ENCODE measurements at places on chromosomes 7 and 10.

- no peak for DNase-seq
These were observed 45.9 kb downstream of the TSPAN15 start for GRCh38 chr10:69497231-69497561.

DNA sequence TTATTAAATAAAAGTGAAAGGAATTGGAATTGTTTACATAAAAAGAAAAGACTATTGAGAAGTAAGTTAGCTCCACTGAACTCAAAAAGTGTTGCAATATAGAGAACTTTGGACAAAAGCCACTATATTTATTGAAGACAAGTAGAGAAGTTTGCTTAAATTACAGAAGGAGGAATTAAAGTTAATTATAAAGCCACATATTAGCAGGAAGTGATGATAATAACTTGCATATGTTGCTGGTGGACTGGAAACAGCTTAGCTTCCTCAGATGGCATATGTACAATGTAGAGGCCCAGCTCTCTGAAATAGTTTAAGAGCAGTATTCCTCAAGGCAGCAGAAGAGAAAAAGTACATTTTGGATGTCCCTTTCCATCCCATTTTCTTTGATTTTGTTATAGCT, 400.7 kb downstream of the GATA3 start:
- no peak for DNase-seq

- peak; percentile 85 for DNase-seq
These were observed 138.7 kb downstream of the GNAI1 start for GRCh38 chr7:80273327-80273726.

GRCh38 chr7:122914812-122915211, 28.6 kb upstream of the CADPS2 start:
- no peak for DNase-seq

DNA sequence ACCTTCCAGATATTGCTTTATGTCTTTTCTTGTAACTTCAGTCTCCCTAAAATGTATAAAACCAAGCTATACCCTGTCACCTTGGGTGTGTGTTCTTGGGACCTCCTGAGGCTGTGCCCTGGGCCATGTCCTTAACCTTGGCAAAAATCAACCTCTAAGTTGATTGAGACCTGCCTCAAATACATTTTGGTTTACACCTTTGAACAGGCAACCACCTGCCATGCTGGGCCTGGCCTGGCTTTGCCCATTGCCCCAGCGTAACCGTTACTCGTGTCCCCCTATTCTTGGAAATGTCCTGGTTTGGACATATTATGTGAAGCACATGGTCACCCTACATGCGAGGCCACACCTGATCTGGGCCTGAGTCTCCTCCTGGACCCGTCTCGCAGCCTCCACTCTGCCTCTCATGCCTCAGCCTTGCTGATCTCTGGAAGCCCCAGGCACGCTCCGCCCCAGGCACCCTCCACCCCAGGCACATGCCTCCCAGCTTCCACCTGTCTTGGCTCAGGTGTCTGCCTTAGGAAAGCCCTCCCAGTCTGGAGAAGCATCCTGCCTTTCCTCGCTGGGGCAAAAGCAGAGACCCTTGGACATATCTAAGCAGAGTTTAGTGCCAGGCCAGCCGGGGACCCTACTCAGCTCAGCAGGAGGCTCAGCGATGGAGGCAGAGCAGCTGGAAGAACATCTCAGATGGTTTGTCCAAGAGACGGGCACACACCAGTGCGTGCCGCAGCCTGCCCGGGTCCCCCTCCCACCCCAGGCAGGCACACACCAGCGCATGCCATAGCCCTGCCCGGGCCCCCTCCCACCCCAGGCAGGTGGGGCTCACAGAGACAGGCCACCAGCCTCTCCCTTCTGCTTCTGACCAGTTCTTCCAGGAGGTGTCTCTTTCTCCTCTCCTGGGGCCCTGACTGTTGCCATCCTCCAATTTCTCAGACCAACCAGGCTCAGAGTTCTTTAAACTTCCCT, 4.0 kb upstream of the VIPR2 start:
- no peak for DNase-seq

GRCh38 chr10:31962826-31963588, 34.4 kb upstream of the ARHGAP12 start:
- no peak for DNase-seq

- no peak for DNase-seq
These were observed 149.5 kb upstream of the LRRN3 start for GRCh38 chr7:110941385-110941784.

- DNase-seq, result no peak
These were observed 17.6 kb upstream of the DDIT4 start for GRCh38 chr10:72255977-72256729.

- DNase-seq, result no peak
These were observed 90.4 kb downstream of the SPAG6 start for GRCh38 chr10:22435650-22436049.

- DNase-seq, result no peak
These were observed at the start of gene IRF5 for GRCh38 chr7:128937647-128938543. Gene IRF5 (plus strand): TSS chr7:128937927. CDS start chr7:128942082, 4,155 bp downstream.

GRCh38 chr7:3283130-3283704, 17.8 kb upstream of the SDK1 start:
- DNase-seq, result no peak

GRCh38 chr10:125054669-125055268, 105.6 kb downstream of the CTBP2 start:
- no peak for DNase-seq

GRCh38 chr7:44133295-44133694, 7.8 kb downstream of the MYL7 start:
- no peak for DNase-seq

DNA sequence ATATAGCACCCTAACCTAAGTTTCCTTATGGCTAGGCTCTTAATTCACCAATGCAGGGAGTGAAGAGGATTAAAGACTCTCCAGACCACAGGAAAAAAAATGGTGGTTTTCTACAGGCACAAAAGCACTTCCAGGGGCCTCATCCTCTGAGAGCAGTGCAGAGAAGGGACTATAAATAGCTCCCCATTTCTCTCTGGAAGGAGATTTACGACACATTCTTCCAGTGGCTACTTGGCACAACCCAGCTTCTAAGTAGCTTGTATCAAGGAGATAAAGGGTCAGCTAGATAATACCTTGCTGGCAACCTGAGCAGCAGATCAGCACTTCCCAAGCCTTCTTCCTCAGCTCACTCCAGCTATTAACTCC, 73.5 kb downstream of the CRPPA start:
- peak; percentile 12 for DNase-seq

DNA sequence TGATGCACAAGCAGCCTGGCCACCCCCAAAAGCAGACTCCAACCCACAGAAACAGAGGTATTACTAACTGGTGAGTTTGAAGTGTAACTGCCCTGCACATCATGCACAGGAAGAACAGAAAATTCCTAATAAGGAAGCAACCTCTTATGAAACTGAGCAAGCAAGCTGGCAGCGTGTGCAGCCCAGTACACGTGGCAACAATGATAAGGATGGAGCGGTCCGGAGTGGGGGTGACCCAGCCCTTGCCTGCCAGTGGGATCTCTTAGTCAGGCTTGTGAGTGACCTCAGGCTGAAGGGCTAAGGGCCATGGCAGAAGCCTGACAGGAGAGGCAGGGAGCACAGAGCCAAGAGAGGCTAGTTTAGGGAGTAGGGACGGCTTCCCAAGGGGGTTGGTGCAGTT, 22.1 kb upstream of the AOAH start:
- DNase-seq, result no peak

DNA sequence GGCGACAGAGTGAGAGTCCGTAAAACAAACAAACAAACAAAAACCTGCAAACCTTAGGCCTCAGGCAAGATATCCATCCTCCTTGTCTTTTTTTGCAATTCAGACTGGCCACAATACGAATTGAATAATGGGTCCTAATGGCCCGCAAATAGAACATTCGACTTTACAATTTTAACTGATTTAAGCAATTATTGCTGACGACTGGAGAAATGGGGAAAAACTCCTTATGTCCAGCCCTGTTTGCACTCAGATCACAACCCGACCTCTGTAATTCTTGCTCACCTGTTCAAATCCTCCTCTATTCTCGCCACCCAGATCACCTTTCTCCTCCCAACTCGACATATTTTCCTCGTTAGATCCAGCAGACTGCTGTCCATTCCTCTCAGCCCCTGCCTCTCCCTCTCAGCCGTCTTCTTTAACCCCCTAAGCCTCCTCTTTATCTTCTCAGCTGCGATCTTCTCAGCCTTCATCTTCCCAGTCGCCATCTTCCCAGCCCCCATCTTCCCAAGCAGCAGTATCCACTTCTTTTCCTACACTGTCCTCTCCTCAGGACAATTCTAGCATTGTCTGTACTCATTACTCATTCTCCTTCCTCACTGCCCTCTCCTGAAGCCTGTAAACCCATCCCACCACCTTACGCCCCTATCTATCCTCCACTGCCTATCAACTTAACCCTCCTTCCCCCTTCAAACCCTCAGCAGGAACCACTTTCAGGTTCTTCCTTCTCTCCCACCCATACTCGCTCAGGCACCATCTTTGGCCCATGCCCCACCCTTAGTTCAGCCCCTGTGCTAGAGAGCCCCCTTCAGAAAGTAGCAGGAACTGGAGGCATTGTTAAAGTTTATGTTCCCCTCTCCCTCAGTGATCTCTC, 61.8 kb downstream of the LRRC17 start:
- no peak for DNase-seq

GRCh38 chr7:143452495-143452894, 9.2 kb downstream of the TAS2R60 start:
- no peak for DNase-seq

DNA sequence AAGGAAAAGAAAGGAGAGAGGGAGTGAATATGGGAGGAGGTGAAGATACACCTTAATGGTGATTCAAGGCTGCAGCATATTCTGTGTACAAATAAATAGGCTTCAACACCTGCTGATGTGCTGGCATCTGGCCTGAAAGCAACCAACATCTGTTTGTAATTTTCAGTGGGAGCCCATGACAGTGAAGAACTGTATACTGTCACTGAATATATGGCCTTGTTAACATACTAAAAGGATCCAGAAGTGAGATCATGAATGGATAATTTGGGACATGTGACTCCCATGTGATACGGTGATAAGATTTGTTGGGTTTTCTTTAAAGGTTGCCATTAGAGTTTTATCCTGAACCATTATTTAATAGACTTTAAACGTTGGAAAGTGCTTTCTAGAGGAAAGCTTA, 459.3 kb downstream of the CNTNAP2 start:
- DNase-seq, result no peak

DNA sequence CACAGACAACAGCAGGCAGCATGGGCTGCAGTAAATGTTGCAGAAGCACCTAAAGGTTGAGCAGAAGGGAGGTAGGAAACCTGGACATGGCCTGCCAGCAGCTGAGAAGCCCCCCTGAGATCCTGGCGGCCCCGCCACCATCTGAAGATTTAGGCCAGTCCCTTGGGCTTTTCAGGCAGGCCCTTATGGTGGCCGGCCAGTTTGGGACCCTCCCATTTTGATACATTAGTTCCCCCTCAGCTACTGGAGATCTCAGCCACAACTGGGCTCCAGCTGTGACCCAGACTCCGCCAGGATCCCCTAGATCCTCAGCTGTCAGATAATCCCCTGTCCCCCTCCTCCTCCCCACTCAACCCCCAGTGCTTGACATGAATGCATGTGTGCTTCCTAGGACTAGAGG, 34.4 kb downstream of the ZNF783 start:
- no peak for DNase-seq

- DNase-seq, result no peak
These were observed 1.3 kb downstream of the ZNF503 start for GRCh38 chr10:75400163-75400770.

- no peak for DNase-seq
These were observed 12.0 kb upstream of the VIPR2 start for GRCh38 chr7:159156436-159157245.

DNA sequence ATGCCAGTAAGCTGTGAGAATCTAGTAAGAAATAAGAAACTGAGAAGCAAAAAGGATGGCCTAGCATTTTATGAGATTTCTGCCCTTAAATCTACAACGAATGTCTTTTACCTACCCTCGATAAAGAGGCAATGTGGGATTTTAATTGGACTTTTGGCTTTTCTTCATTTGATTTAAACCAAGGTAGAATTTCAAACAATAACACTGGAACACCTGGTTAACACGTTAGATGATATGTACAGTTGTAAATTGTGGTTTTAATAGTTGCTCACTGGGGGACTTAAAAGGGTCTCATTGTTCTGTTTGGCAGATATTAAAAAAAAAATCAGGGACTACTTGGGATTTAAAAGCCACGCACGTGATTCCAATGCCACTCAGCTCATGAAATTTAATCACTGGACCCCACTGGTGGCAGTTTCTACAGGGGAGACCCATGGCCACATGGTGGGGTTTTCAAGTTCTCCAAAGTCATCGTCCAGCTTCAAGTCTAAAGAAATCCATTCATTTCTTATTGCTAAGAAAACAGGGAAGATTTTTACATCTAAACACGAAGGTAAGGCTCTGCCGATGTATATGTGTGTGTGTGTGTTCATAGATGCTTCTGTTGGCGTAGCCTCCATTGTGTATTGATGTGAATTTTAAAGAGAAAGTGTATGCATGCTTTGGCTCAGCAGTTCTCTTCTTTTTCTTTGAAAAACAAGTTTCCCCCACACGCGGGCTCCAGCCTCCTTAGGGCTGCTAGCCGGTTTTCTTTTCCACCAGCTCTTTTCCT, 588.6 kb upstream of the MKI67 start:
- no peak for DNase-seq

DNA sequence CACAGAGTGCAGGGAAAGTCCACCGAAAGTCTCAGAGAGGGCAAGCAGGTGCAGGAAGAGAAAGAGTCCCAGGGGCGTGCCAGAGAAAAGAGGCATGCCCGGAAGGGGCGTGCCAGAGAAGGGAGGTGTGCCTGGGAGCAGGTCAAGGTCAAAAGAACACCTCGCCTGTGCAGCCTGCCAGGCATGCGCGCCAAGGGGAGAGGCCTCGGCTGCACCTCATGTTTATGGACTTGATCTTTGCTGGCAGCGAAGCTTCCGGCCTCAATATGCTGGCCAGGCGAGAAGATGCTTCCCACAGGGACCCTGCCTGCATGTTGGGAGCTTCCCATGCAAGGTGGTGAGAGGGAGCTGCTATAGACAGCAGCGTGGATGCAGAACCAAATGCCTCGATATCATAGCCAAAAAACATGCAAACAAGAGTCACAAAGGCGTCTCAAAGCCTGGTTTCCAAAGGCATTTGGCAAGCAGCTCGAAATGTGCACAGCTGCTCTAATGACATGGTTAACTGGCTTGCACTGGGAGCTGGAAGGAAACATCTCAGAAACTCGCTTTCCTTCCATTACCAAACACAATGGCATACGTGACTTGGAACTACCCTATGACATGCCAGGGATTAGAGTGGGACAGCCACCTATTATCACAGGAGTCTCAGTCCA, 192.5 kb upstream of the PPP2R2D start:
- no peak for DNase-seq

- DNase-seq, result no peak
These were observed 93.1 kb downstream of the OAT start for GRCh38 chr10:124325633-124325914.

Data from fibroblast of skin of left quadriceps (primary cell).